ENCODE measurements at places on chromosomes 3 and 15.

GRCh38 chr3:193883551-193883950, 252.4 kb upstream of the HES1 start:
- DNase-seq = no peak

DNA sequence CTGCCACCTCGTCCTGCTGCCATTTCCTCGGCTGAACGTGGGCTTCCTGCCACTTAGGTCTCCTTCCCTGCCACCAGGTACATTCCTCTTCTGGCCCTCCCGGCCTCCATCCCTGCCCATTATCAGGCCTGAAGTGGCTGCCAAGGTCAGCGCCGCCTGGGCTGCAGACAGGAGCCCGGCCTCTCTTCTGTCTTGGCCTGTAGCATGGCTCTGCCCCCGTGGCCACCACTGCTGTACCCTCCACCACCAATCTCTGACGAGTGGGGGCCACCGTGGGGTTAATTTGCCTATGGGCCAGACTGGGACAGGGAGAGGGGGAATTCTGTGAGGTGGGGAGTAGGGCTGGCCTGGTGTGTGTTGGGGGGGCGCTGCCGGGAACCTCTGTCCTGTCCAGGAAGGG, 2.0 kb upstream of the BAHD1 start:
- no peak for DNase-seq

DNA sequence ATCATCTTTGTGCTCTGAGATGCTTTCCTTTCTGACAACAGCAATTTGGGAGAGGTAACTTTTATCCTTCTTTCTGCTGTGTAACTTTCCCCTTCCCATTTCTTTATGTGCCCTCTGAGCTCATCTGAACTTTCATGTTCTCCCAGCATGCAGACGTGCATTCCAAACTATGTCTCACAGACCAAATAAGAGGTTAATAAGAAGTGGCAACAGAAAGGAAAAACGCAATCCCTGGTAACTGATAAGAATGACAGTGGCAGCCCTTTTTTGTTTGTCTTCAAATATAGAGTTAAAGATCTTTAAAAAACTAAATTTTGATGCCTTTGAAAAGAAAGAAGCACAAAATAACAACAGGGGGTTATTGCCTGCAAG, 533.4 kb downstream of the FOXP1 start:
- DNase-seq = no peak

- DNase-seq = no peak
Observed at GRCh38 chr3:41115069-41115468, 84.2 kb upstream of the CTNNB1 start.

DNA sequence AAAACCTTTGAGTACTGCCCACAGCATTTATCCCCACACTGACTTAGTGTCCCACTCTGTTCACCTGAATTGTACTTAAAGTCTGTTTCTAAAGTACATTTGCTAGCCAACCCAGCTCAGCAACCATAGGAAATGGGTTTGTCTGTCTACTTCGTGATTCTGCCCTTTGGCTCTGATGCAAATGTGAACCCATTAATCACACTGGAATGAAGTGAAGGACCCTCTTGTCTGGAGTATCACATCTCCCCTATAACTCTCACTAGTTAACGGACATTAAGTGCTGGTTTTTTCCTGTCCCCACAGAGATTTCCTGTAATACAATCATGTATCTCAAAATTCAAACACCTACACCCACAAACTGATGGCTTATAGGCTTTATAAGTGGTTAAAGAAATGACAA, 20.5 kb downstream of the EID1 start:
- DNase-seq = peak; percentile 71

Measured in kidney (tissue), 22 donors.